Skin of body (tissue), 3 donors: ENCODE measurements at places on chromosomes 1 and 21.

DNA sequence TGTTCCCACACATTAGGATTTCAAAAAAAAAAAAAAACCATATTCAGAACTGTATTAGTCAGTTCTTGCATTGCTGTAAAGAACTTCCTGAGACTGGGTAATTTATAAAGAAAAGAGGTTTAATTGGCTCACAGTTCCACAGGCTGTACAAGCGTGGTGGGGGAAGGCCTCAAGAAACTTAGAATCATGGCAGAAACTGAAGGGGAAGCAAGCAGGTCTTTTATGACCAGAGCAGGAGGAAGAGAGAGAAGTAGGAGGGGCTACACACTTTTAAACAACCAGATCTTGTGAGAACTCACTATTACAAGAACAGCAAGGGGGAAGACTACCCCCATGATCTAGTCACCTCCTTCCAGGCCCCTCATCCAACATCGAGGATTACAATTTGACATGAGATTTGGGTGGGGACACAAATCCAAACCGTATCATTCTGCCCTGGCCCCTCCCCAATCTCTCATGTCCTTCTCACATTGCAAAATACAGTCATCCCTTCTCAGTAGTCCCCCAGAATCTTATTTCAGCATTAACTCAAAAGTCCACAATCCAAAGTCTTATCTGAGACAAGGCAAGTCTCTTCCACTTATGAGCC lies 51.8 kb downstream of the POU2F1 start:
- DNase-seq = no peak

GRCh38 chr1:162456323-162456722 lies 41.3 kb upstream of the UHMK1 start:
- DNase-seq = no peak

- no peak for DNase-seq
These were observed 521.0 kb upstream of the B3GALT2 start for GRCh38 chr1:193707271-193708021.

DNA sequence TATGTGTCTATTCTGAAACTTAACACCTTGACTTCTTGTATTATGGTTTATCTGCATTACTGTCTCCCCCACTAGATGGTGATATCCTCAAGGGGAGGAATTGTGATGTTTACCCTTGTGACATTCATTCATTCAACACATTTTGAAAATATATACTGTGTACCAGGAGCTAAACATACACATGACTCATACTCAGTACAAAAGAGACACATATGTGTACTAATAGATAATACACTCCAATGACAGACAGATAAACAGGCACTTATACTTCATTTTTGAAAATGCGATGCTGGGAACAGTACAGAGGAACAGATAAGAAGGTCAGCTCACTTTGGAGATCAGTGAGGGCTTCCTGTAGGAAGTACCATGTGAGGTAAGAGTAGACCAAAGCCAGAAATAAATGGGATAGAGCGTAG lies 8.9 kb upstream of the RAB3GAP2 start:
- peak; percentile 33 for DNase-seq

- DNase-seq = no peak
These were observed 51.7 kb downstream of the SIM2 start for GRCh38 chr21:36750576-36750959.

DNA sequence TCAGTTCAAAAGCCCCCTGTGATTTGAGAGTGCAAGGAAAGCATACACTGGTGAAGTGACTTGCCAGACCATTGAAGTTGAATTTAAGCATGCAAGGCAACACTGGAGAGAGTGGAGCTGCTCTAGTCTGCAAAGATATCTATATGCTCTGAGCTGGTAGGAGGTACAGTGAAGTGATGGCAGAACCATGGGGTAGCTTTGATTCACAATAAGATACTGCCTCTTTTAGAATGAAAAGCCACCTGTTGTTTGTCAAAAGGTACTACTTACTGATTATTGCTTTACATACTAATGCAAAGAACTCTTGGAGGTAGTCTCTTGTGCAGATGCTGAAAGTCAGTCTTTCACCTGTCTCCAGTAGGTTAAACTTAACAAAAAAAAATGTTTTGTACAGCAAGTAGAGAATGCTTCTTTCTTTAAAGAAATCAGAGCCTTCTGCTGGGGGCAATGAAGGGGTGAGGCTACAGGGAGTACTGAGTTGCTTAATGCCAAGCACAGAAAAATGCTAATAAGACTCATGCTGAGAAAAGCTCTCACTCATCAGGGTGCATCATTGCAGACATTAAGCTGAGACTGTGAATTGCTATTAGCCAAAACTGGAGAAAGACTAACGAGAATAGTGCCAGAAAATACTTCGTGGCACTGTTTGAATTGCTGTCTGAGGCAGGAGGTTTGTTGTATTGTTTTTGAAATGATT lies 1150.5 kb upstream of the TMPRSS15 start:
- DNase-seq = no peak

DNA sequence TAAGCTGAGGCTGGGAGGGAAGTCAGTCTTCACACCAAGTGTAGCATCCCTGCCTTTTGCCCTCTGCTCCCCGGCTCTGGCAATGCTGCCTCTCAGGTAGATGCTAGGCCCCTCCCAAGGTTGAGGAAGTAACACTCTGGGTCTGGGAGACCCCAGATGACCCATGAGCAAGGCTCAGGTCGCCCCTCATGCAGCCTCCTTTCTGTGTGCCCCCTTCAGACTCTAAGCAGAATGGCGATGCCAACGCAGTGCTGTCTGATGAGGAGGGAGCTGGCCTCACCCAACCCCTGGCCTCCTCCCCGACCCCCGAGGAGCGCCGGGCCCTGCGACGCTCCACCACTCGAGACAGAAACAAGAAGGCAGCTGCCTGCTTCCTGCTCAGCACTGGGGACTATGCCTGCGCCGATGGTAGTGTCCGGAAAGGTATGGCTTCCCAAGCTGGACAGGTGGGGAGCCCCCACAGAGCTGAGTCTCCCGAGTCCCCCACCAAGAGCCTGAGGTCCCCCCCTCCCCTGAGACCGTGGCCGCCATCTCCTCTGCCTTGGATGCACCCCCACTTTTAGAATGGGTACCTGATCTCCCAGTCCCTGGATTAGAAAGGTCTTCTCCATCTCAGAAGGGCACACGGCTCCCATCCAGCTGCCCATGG lies 15.8 kb downstream of the KCNC4 start:
- no peak for DNase-seq

DNA sequence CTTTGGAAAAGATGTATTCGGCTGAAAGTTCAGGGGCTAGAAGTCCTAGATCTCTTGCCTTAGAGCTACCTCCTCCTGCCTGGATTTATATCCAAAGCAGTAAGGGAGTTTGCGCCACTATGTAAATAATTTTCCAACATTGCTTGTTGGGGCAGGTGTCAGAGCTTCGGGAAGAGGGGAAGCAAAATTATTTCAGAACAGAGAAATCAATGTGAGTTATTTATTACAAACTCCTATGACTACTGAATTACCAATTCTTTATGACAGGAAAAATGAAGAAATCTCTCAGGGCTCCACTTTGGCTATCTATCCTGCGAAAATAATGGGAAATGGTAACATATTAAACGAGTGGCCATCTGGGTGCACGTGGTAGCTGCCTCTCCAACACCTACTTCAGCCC lies at the start of gene CRP:
Gene CRP (minus strand): TSS at position 61 of the 400 bp plus-strand sequence. CDS start 104 bp downstream, outside the sequence.
- DNase-seq = no peak

- DNase-seq = peak; percentile 19
These were observed 45.2 kb downstream of the AJAP1 start for GRCh38 chr1:4699376-4700301.

GRCh38 chr1:185645162-185645640 lies 89.0 kb upstream of the HMCN1 start:
- no peak for DNase-seq

DNA sequence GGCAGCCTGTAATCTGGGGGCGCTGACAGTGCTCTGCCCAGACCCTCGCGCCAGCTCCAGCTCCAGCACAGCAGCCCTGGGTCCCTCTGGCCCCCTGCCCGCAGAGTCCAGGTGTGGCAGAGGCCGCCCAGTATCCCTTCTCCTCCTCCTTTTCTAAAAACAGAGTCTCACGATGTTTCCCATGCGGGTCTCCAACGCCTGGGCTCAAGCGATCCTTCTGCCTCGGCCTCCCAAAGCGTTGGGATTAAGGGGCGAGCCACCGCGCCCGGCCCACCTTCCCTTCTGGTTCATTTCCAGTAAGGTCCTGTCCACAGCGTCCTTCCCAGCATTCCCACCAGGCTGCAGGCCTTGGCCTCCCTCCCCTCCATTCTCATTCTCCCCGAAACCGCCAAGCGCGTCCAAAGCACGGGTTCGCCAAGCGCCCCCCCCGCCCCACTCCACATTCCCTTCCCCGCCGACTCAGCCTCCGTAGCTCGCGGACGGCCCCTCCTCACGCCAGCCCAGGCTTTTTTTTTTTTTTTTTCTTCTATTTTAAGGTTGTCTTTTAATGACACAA lies 2.0 kb upstream of the PCBP3 start:
- no peak for DNase-seq

- no peak for DNase-seq
These were observed 208.7 kb downstream of the FGGY start for GRCh38 chr1:59505596-59506028.
